ENCODE measurements at places on chromosomes 6 and 20. TPM values are rescaled to one million over a fixed set of nuclear protein-coding genes. Genes with fewer than 3 reads are reported as not detected.

Gene C6orf58
- total RNA-seq = not detected

Gene MKKS
- 8.5 TPM for total RNA-seq

Gene HLA-DRB5
- total RNA-seq = 10.6 TPM

Gene GPR6
- not detected for total RNA-seq

Gene SCRT2
- total RNA-seq = not detected

Gene ULBP2
- total RNA-seq = 0.14 TPM

Gene NKAIN2
- not detected for total RNA-seq

Gene TCF21
- total RNA-seq = not detected

Gene ELOVL2
- not detected for total RNA-seq

Gene SEL1L2
- not detected for total RNA-seq

Gene GABRR2
- total RNA-seq = 0.78 TPM

Gene PTP4A1
- 88.8 TPM for total RNA-seq

Gene HRH3
- not detected for total RNA-seq

Gene CEP57L1
- total RNA-seq = 18.2 TPM

Gene BPIFA1
- total RNA-seq = not detected

All from activated T-helper 2 cell treated with anti-CD3 and anti-CD28 coated beads, Interferon-gamma antibody, Interleukin-2, Interleukin-4, amounts not matched to agents 10 μg/mL and 5 μg/mL and 100 μg/mL, durations not matched to agents 14 hours and 24 hours and 36 hours (primary cell).